MM.1S (cell line): ENCODE measurements at places on chromosomes 2 and 18.

GRCh38 chr18:8514409-8514808, 94.8 kb upstream of the RAB12 start:
- no peak for DNase-seq
- no peak overlapping the region for H3K27ac ChIP-seq
- no peak overlapping the region for H3K4me3 ChIP-seq
- no peaks in the 10 kb centered on the region for H3K36me3 ChIP-seq

- no peaks in the 10 kb centered on the region for H3K4me1 ChIP-seq
- no peak for DNase-seq
- H3K27me3 ChIP-seq = no peaks in the 10 kb centered on the region
- no peak overlapping the region for H3K27ac ChIP-seq
Observed at GRCh38 chr2:227462462-227462951, 9.4 kb upstream of the AGFG1 start.

GRCh38 chr18:76443519-76444445, 51.3 kb downstream of the ZNF516 start:
- no peaks in the 10 kb centered on the region for H3K4me1 ChIP-seq
- H3K36me3 ChIP-seq = no peaks in the 10 kb centered on the region
- no peak for DNase-seq
- no peak overlapping the region for H3K27ac ChIP-seq

GRCh38 chr2:20487030-20487391, 40.1 kb downstream of the RHOB start:
- no peaks in the 10 kb centered on the region for H3K36me3 ChIP-seq
- no peak overlapping the region for H3K27ac ChIP-seq
- no peak for DNase-seq
- H3K4me3 ChIP-seq = no peak overlapping the region

GRCh38 chr18:44838971-44839666, 158.4 kb downstream of the SETBP1 start:
- peak; percentile 52 for DNase-seq
- H3K4me3 ChIP-seq = no peak overlapping the region
- no peaks in the 10 kb centered on the region for H3K27me3 ChIP-seq
- peaks cover 18% of the 10 kb centered on the region for H3K4me1 ChIP-seq

GRCh38 chr2:56315376-56315775, 131.6 kb downstream of the CCDC85A start:
- H3K27me3 ChIP-seq = no peaks in the 10 kb centered on the region
- H3K4me3 ChIP-seq = no peak overlapping the region
- H3K36me3 ChIP-seq = no peaks in the 10 kb centered on the region
- no peak overlapping the region for H3K27ac ChIP-seq
- DNase-seq = no peak

- no peak for DNase-seq
- no peak overlapping the region for H3K27ac ChIP-seq
- no peaks in the 10 kb centered on the region for H3K27me3 ChIP-seq
- H3K4me1 ChIP-seq = peaks cover 3% of the 10 kb centered on the region; the same call in 1 of the 2 replicates
Observed at GRCh38 chr2:42503291-42503690, 9.5 kb upstream of the KCNG3 start.

DNA sequence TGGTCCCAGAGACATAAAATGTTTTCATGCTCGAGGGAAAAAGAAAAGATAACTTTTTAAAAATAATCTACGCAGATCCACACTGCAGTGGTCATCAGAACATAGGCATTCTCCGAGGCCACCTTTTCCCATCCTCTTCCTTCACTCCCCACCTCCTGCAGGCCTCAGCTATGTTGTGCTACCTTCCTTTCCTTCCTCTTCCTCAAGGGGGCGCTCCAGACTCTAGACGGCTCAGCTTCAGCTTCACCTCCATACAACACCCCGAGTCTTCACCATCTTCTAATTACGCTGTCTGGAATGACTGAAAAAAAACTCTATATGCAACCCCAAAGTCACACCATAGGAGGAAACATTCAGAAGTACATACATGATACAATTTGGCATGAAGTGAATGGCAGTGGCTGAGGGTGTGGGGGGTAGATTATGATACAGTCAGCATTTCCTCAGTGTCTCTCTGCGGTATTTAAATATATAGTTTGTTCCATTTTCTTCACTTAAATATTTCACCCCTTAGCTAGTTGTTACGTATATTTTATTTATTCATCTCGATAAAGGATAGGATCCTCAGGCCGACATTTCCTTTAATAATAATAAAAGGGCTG, 583.6 kb downstream of the IRS1 start:
- peak; percentile 60 for DNase-seq
- H3K27ac ChIP-seq = no peak overlapping the region
- no peaks in the 10 kb centered on the region for H3K4me1 ChIP-seq
- no peak overlapping the region for H3K4me3 ChIP-seq
- H3K27me3 ChIP-seq = no peaks in the 10 kb centered on the region
- H3K36me3 ChIP-seq = no peaks in the 10 kb centered on the region

DNA sequence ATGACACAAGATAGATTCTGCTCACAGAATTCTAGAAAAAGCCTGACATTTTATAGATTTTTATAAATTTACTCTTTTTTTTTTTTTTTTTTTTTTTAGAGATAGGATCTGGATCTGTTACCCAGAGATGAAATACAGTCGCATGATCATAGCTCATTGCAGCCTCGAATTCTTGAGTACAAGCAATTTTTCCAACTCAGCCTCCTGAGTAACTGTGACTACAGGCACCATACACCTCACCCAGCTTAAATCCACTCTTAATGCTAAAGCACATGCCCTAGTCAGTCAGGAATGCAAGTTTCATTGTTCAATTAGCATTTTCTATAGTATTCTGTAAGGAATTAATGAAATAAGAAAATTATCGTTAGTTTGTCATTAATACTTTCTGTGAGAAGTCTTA, 32.1 kb upstream of the WDR75 start:
- H3K4me1 ChIP-seq = no peaks in the 10 kb centered on the region
- H3K4me3 ChIP-seq = no peak overlapping the region
- no peak overlapping the region for H3K27ac ChIP-seq
- no peaks in the 10 kb centered on the region for H3K36me3 ChIP-seq
- no peaks in the 10 kb centered on the region for H3K27me3 ChIP-seq

- H3K27me3 ChIP-seq = no peaks in the 10 kb centered on the region
- no peak overlapping the region for H3K27ac ChIP-seq
- H3K36me3 ChIP-seq = no peaks in the 10 kb centered on the region
- no peak overlapping the region for H3K4me3 ChIP-seq
- no peak for DNase-seq
Observed at GRCh38 chr2:20561637-20562454, 89.1 kb downstream of the HS1BP3 start.

GRCh38 chr2:36770542-36771287, 74.2 kb downstream of the VIT start:
- H3K4me3 ChIP-seq = no peak overlapping the region
- H3K27ac ChIP-seq = no peak overlapping the region
- H3K27me3 ChIP-seq = no peaks in the 10 kb centered on the region
- peak; percentile 25 for DNase-seq
- H3K4me1 ChIP-seq = no peaks in the 10 kb centered on the region

GRCh38 chr2:242075168-242075567, 205.6 kb downstream of the RTP5 start:
- no peak overlapping the region for H3K27ac ChIP-seq
- no peaks in the 10 kb centered on the region for H3K36me3 ChIP-seq
- H3K27me3 ChIP-seq = no peaks in the 10 kb centered on the region
- DNase-seq = no peak
- H3K4me3 ChIP-seq = no peak overlapping the region

DNA sequence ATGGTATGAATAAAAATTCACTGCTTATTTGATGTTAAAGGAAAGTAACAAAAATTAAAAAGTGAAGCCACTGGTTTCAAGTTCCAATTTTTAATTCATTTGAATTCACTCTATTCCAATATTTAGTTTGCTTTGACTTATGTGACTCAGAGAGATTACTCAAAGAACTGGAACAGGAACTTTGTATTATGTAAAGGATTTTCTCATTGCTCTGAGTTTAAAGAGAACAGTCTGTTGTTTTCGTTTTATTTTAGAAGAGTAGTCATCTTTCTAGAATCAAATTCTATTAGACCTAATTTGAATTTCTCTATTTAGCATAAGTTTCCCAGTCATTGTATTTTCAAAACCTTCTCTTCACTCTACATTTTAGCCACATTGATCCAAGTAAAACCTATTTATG, 300.1 kb upstream of the SLC8A1 start:
- H3K4me3 ChIP-seq = no peak overlapping the region
- no peak overlapping the region for H3K27ac ChIP-seq
- H3K4me1 ChIP-seq = no peaks in the 10 kb centered on the region
- DNase-seq = no peak
- no peaks in the 10 kb centered on the region for H3K27me3 ChIP-seq
- no peaks in the 10 kb centered on the region for H3K36me3 ChIP-seq

GRCh38 chr2:38668779-38669479, 3.0 kb downstream of the GALM start:
- DNase-seq = no peak
- H3K4me1 ChIP-seq = peaks cover 20% of the 10 kb centered on the region
- H3K27ac ChIP-seq = no peak overlapping the region
- H3K36me3 ChIP-seq = no peaks in the 10 kb centered on the region
- H3K27me3 ChIP-seq = no peaks in the 10 kb centered on the region
- no peak overlapping the region for H3K4me3 ChIP-seq

DNA sequence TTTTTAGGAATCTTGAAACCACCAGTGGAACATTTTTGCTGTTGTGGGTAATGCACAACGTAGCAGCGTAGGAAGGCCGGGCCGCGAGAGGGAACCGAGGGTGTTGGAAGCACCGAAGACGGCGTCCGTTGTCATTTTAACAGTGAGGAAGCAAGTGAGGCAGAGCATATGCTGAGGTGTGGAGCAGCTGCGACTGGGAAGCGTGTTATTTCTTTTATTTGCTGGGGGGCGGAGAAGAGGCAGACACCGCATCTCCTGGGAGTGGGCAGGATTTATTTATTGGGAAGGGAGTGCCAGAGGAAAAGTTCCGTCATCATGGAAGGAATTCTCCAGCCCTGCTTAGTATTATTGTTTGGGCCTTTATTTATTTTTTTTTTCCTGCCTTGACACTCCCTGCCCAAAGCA, 232.8 kb downstream of the KLHL29 start:
- no peaks in the 10 kb centered on the region for H3K27me3 ChIP-seq
- no peaks in the 10 kb centered on the region for H3K36me3 ChIP-seq
- no peak overlapping the region for H3K4me3 ChIP-seq
- no peaks in the 10 kb centered on the region for H3K4me1 ChIP-seq
- no peak for DNase-seq
- no peak overlapping the region for H3K27ac ChIP-seq

DNA sequence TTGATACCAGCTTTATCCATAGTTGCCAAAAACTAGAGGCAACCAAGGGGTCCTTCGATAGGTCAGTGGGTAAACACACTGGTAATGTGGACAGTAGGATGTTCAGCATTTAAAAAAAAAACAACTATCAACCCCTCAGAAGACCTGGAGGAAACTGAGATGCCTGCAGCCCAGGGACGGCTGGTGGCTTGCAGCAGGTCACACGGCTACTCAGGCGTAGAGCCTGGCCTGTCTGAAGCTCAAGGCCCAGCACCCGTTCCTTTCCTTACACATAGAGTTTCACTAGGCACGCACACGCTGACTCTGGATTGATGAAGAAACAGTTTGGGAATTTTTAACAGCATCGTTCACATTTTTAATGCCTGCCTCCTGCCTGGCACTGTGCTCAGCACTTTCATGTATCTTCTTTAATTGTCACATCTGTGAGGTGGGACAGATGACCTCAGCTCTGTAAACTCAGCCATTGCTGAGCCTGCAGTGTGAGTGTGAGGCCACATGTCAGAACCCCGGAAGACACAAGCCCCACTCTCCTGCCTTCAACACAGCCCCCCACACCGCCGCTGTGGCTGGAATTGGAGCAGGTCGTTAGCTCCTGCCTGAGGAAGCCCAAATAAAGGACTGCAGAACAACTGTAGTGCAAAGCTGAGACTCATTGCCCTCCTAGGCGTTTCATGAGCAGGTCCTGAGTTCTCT, 40.7 kb downstream of the TRAPPC12 start:
- no peak for DNase-seq
- H3K36me3 ChIP-seq = no peaks in the 10 kb centered on the region
- H3K4me3 ChIP-seq = no peak overlapping the region
- no peaks in the 10 kb centered on the region for H3K27me3 ChIP-seq
- H3K4me1 ChIP-seq = no peaks in the 10 kb centered on the region

GRCh38 chr2:137870682-137871081, 93.6 kb upstream of the HNMT start:
- H3K4me3 ChIP-seq = no peak overlapping the region
- DNase-seq = no peak
- H3K27me3 ChIP-seq = no peaks in the 10 kb centered on the region
- no peaks in the 10 kb centered on the region for H3K4me1 ChIP-seq

- H3K4me1 ChIP-seq = no peaks in the 10 kb centered on the region
- no peak overlapping the region for H3K27ac ChIP-seq
- no peak overlapping the region for H3K4me3 ChIP-seq
- no peaks in the 10 kb centered on the region for H3K36me3 ChIP-seq
Observed at GRCh38 chr2:2270808-2271415, 60.2 kb downstream of the MYT1L start.

DNA sequence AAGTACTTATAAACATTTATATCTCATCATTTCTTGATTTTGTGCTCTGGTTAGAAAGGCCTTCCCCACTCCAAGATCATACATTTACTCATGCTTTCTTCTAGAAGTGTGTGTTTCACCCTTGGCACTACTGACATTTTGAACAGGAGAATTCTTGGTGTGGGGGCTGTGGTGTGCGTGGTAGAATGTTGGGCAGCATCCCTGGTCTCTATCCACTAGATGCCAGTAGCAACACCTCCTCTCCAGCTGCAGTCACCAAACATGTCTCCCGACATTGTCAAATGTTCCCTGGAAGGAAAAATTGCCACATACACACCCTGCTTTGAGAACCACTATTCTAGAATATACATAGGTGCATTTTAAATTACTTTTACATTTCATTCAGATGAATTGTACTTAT, 8.7 kb upstream of the TGIF1 start:
- H3K36me3 ChIP-seq = no peaks in the 10 kb centered on the region
- no peak for DNase-seq
- H3K4me3 ChIP-seq = no peak overlapping the region
- H3K27me3 ChIP-seq = no peaks in the 10 kb centered on the region; the same call in 1 of the 2 replicates
- no peaks in the 10 kb centered on the region for H3K4me1 ChIP-seq
- H3K27ac ChIP-seq = no peak overlapping the region

- no peaks in the 10 kb centered on the region for H3K36me3 ChIP-seq
- no peak overlapping the region for H3K4me3 ChIP-seq
- peaks cover 4% of the 10 kb centered on the region; the same call in 1 of the 2 replicates for H3K4me1 ChIP-seq
- H3K27ac ChIP-seq = no peak overlapping the region
- H3K27me3 ChIP-seq = no peaks in the 10 kb centered on the region
- no peak for DNase-seq
Observed at GRCh38 chr2:5694306-5694705, 2.1 kb downstream of the SOX11 start.

DNA sequence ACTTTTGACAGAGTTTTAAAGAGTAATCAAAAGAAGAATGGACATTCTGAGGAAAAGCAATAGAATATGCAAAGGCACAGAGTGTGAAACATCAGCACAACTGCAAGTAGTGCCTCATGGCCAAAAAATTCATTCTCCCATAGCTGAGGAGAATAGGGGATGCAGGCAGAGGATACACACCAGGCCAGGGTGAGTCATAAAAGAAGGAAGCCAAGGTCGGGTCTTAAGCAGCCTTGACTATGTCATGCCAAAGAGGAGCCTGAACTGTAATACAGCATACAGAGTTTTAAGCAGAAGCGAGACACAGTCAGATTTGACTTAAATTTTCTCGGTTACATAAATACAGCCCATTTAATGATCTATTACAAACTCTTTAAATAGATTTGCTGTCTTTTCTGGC, 165.0 kb downstream of the LNPK start:
- H3K4me3 ChIP-seq = no peak overlapping the region
- H3K36me3 ChIP-seq = no peaks in the 10 kb centered on the region
- no peak overlapping the region for H3K27ac ChIP-seq
- no peaks in the 10 kb centered on the region for H3K27me3 ChIP-seq
- H3K4me1 ChIP-seq = no peaks in the 10 kb centered on the region
- DNase-seq = no peak
